ENCODE measurements at places on chromosomes 1 and 21. TPM values are rescaled to one million over a fixed set of nuclear protein-coding genes. Genes with fewer than 3 reads are reported as not detected.

DNA sequence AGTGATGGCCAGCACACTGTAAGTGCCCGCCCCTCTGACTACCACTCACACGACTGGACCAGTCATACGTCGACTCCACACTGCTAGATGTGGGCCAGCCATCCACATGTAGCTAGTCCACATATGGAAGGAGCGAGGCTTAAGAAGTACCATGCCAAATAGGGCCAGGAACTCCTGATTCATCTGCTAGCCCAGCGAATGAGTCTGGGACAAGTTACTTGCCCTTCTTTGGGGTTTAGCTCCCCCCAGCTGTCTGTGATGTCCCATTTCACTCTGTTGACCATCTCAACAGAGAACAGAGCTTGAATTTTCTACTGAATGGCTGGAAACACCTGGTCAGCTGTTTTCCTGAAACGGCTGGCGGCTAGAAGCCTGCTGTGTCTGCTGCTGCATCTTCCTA lies 5.8 kb downstream of the CSRP1 start:
- DNase-seq = no peak
- no peaks in the 10 kb centered on the region for H3K27me3 ChIP-seq
- H3K36me3 ChIP-seq = no peaks in the 10 kb centered on the region
- H3K4me1 ChIP-seq = peaks cover 47% of the 10 kb centered on the region
- H3K4me3 ChIP-seq = no peak overlapping the region

Gene OR2T2
- not detected for total RNA-seq

DNA sequence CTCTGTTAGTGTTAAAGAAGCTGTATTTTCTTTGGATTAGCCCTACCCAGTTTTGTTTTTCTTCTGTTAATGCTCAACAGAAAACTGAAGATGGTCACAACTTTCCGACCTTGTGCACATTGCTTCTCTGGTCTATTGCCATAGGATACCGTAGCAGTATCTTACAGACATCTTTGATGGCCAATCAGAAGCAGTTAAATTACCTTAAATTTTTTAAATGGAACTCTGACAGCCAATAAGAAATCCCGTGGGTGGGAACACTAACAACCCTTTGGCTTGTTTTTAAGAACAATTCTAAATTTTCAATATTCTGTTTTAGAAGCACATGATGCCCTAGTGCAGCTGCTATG lies 17.2 kb downstream of the NFYC start:
- H3K4me3 ChIP-seq = peak overlapping the region; percentile 41
- peak overlapping the region; percentile 84 for H3K27ac ChIP-seq
- no peaks in the 10 kb centered on the region for H3K36me3 ChIP-seq
- no peaks in the 10 kb centered on the region for H3K27me3 ChIP-seq
- H3K4me1 ChIP-seq = peaks cover 62% of the 10 kb centered on the region
- DNase-seq = no peak

GRCh38 chr1:1542766-1543705 lies 2.6 kb upstream of the TMEM240 start:
- H3K4me1 ChIP-seq = peaks cover 8% of the 10 kb centered on the region
- no peak overlapping the region for H3K27ac ChIP-seq
- H3K27me3 ChIP-seq = peaks cover 9% of the 10 kb centered on the region
- DNase-seq = peak; percentile 21

GRCh38 chr1:212816567-212817278 lies 25.0 kb downstream of the TATDN3 start:
- H3K27me3 ChIP-seq = no peaks in the 10 kb centered on the region
- no peak overlapping the region for H3K27ac ChIP-seq
- no peak overlapping the region for H3K4me3 ChIP-seq
- H3K4me1 ChIP-seq = no peaks in the 10 kb centered on the region

GRCh38 chr1:145977486-145978470 lies 13.3 kb downstream of the POLR3GL start:
- H3K27ac ChIP-seq = peak overlapping the region; percentile 98
- peak; percentile 84 for DNase-seq
- H3K4me3 ChIP-seq = no peak overlapping the region

Gene B3GALT5
- total RNA-seq = 54.6 TPM

Gene WNT4
- 2.1 TPM for total RNA-seq

Gene PPFIA4
- 0.41 TPM for total RNA-seq

Gene OR2G6
- total RNA-seq = not detected

- H3K27ac ChIP-seq = no peak overlapping the region
- no peak overlapping the region for H3K4me3 ChIP-seq
Observed at GRCh38 chr21:44456915-44457736, 1.8 kb downstream of the LRRC3 start.

DNA sequence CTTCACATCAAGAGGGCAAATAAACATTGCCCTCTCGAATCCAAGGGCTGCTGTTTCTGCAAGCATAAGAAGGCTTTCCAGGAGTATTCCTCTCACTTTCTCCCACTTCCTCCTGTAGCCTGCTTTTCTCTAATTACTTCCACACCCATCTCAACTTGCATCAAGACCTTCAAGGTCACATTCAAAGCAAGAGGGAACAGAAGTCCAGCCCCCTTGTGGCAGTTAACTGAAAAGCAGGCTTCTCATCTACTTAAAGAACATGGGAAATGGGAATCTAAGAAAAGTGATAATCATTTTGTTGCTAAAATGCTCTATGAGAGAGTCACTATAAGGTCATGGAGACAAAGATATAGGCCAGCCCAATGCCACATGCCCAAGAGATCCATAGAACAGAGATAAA lies 874.4 kb downstream of the KCNT2 start:
- peak; percentile 27 for DNase-seq
- H3K27me3 ChIP-seq = no peaks in the 10 kb centered on the region
- no peak overlapping the region for H3K4me3 ChIP-seq
- H3K27ac ChIP-seq = no peak overlapping the region
- H3K4me1 ChIP-seq = no peaks in the 10 kb centered on the region

Gene FAM229A
- total RNA-seq = 25.9 TPM

DNA sequence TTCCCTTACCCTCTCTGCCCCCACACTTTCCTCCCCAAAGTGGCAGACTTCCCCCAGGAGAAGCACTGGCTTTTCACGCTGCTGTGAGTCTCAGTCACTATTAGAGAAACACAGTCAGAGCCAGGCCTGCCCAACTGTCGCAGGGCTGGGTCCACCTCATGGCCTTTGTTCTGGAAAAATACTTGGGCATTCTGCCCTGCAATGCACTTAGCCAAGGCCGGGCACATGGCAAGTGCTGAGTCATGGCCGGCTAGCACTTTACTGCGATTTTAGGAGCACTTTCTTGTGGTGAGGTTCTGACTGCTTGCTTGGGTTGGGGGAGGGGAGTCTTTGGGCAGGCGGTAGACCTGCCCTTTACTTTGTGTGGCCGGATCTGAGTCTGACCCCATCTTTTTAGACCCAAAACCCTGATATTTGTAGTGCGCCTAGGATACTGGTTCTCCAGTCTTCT lies 7.7 kb downstream of the EPHX1 start:
- peaks cover 52% of the 10 kb centered on the region for H3K4me1 ChIP-seq
- no peak overlapping the region for H3K4me3 ChIP-seq
- H3K27me3 ChIP-seq = no peaks in the 10 kb centered on the region
- no peaks in the 10 kb centered on the region for H3K36me3 ChIP-seq
- DNase-seq = peak; percentile 88
- peak overlapping the region; percentile 92 for H3K27ac ChIP-seq

Gene FCMR
- 51.6 TPM for total RNA-seq

Gene TMEM54
- total RNA-seq = 1,026 TPM

DNA sequence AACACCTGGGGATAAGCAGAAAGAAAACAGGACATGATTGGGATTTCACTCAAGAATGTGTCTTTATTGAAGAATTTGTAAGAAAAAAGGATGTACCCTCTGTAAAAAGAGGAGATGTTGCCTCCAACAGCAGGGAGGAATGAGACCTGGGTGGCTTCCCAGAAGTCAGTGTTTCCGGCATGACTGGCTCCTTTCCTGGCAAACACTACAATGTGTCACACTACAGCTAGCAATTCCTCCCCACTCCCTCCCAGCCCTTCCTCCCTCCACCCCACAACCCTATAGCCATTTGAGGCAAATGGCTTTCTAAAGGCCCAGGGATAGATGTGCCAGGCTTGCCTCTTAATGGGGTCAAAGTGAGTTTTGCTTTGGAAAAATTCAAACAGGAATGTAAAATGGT lies 11.5 kb upstream of the COL8A2 start:
- no peak for DNase-seq
- H3K27ac ChIP-seq = peak overlapping the region; percentile 65
- H3K4me1 ChIP-seq = peaks cover 43% of the 10 kb centered on the region
- H3K27me3 ChIP-seq = no peaks in the 10 kb centered on the region

- H3K4me3 ChIP-seq = peak overlapping the region; percentile 93
- peak; percentile 51 for DNase-seq
- H3K27me3 ChIP-seq = no peaks in the 10 kb centered on the region
- H3K27ac ChIP-seq = peak overlapping the region; percentile 97
- H3K36me3 ChIP-seq = no peaks in the 10 kb centered on the region
Observed at GRCh38 chr1:65065524-65066418, 82.2 kb upstream of the AK4 start.

DNA sequence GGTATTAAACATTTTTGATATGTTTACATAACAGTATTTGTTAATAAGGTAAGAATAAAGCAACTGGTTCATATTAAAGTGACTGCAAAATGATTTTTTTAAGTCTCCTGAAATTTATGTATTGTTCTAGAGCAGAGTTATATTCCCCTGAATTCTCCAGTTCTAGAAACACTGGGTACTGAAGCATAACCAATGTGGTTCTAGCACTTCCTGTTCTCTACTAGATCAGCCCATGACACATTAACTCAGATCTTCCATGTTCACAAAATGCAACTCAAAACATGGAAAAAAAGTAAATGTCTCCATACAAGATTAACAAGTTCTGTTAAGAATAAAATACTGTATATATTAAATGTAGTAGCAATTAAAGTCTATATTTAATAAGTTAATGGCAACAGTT lies 3.9 kb downstream of the NEGR1 start:
- H3K4me1 ChIP-seq = peaks cover 7% of the 10 kb centered on the region
- peak overlapping the region; percentile 94 for H3K27ac ChIP-seq
- no peak overlapping the region for H3K4me3 ChIP-seq
- DNase-seq = no peak
- peaks cover 18% of the 10 kb centered on the region for H3K27me3 ChIP-seq

Gene NBPF10
- total RNA-seq = 1.9 TPM

Gene ACTA1
- total RNA-seq = 17.5 TPM

Gene BMP8B
- total RNA-seq = 27.2 TPM

Gene FMOD
- 16.2 TPM for total RNA-seq

- no peaks in the 10 kb centered on the region for H3K27me3 ChIP-seq
- H3K4me3 ChIP-seq = no peak overlapping the region
- H3K4me1 ChIP-seq = peaks cover 5% of the 10 kb centered on the region
- no peaks in the 10 kb centered on the region for H3K36me3 ChIP-seq
- DNase-seq = no peak
Observed at GRCh38 chr1:89953929-89954328, 41.0 kb upstream of the ZNF326 start.

- no peak for DNase-seq
- H3K4me3 ChIP-seq = no peak overlapping the region
- no peaks in the 10 kb centered on the region for H3K27me3 ChIP-seq
- no peaks in the 10 kb centered on the region for H3K4me1 ChIP-seq
Observed at GRCh38 chr1:167582064-167582463, 28.5 kb upstream of the CREG1 start.

GRCh38 chr1:182003025-182003725 lies 58.3 kb downstream of the ZNF648 start:
- no peak overlapping the region for H3K4me3 ChIP-seq
- H3K27ac ChIP-seq = no peak overlapping the region
- DNase-seq = no peak
- no peaks in the 10 kb centered on the region for H3K4me1 ChIP-seq

GRCh38 chr1:172427191-172427590 lies 6.7 kb downstream of the C1orf105 start:
- H3K36me3 ChIP-seq = no peaks in the 10 kb centered on the region
- H3K27me3 ChIP-seq = no peaks in the 10 kb centered on the region
- no peaks in the 10 kb centered on the region for H3K4me1 ChIP-seq
- no peak overlapping the region for H3K4me3 ChIP-seq
- no peak overlapping the region for H3K27ac ChIP-seq

DNA sequence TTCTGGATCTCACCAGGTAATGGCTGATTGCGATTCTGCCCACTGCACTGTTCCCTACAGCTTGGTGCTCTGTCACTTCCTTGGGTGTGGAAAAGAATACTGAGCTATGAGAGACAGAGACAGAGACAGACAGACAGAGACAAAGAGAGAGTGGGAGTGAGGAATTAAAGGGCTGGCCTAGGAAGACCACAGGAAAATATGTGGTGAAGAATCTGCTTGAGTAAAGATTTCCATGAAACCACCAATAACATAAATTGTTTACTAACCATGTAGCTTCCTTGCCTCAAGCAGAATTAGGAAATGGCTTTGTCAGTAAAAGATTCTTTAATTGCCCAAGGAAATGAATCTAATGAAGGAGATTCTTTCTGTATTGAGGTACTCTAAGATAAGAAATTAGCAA lies 54.4 kb downstream of the MPZL1 start:
- no peak overlapping the region for H3K27ac ChIP-seq
- no peak overlapping the region for H3K4me3 ChIP-seq
- no peaks in the 10 kb centered on the region for H3K4me1 ChIP-seq
- DNase-seq = no peak

GRCh38 chr1:47643306-47644211 lies 205.7 kb downstream of the FOXD2 start:
- DNase-seq = no peak
- no peaks in the 10 kb centered on the region for H3K4me1 ChIP-seq
- no peaks in the 10 kb centered on the region for H3K27me3 ChIP-seq
- no peak overlapping the region for H3K4me3 ChIP-seq

Gene NPR1
- total RNA-seq = 25.1 TPM

GRCh38 chr1:162562470-162562828 lies 927 bp downstream of the UAP1 start:
- H3K4me3 ChIP-seq = peak overlapping the region; percentile 90
- H3K27ac ChIP-seq = peak overlapping the region; percentile 98
- peaks cover 55% of the 10 kb centered on the region for H3K4me1 ChIP-seq
- no peaks in the 10 kb centered on the region for H3K36me3 ChIP-seq
- DNase-seq = peak; percentile 44
- no peaks in the 10 kb centered on the region for H3K27me3 ChIP-seq

DNA sequence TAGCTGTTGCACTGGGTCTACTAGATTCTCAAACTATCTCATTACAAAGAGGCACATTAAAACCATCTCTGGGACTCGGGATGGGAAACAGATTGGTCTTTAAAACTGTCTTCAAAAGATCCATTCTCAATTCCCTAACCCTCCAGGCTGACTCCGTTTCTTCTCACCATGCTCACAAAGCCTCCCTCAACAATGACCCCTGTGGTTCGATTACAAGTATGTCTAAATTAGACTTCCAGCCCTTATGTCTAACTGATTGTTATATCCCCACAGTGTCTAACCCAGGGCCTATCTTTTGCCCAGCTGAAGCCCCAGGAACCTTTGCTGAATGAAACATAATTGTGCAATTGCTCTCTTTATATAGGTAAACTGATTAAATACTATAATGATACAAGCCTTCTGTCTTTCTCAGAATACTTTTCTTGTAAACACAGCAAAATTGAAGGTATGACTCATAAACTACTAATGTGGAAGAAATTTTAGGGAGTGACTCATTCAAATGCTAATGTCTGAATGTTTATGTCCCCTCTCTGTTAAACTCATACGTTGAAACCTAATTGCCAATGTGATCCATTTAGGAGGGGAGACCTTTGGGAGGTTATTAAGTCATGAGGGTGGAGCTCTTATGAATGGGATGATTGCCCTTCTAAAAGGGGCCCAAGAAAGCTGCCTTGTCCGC lies 65.6 kb upstream of the DAB1 start:
- H3K27me3 ChIP-seq = no peaks in the 10 kb centered on the region
- H3K36me3 ChIP-seq = no peaks in the 10 kb centered on the region
- no peak overlapping the region for H3K27ac ChIP-seq
- no peak overlapping the region for H3K4me3 ChIP-seq
